A549 treated with Mapracorat at 1 μM for 4 hours (cell line): ENCODE measurements at places on chromosomes 13 and 19. TPM values are rescaled to one million over a fixed set of nuclear protein-coding genes. Genes with fewer than 3 reads are reported as not detected.

NLRP5 gene
- not detected in 5 replicates for total RNA-seq

SYT3 gene
- total RNA-seq: 0.33 to 1.0 TPM (median 0.50 TPM) in 5 replicates

C1QTNF9B gene
- not detected in 5 replicates for total RNA-seq

DPF1 gene
- total RNA-seq: 3.0 to 5.8 TPM (median 3.9 TPM) in 5 replicates

ETV2 gene
- total RNA-seq: 1.7 to 3.1 TPM (median 2.9 TPM) in 5 replicates

ZNF606 gene
- total RNA-seq: 1.5 to 3.0 TPM (median 2.2 TPM) in 5 replicates

AP2A1 gene
- total RNA-seq: 40.1 to 57.8 TPM (median 55.4 TPM) in 5 replicates

FLT3LG gene
- 1.1 to 1.4 TPM (median 1.3 TPM) in 5 replicates for total RNA-seq

OLFM2 gene
- total RNA-seq: 9.0 to 11.2 TPM (median 10.7 TPM) in 5 replicates

NRTN gene
- 0.36 to 1.4 TPM (median 0.73 TPM) in 5 replicates for total RNA-seq

SACS gene
- 9.4 to 13.3 TPM (median 12.9 TPM) in 5 replicates for total RNA-seq

ADAMTSL5 gene
- 2.3 to 3.5 TPM (median 3.4 TPM) in 5 replicates for total RNA-seq

CBARP gene
- 2.2 to 4.6 TPM (median 4.4 TPM) in 5 replicates for total RNA-seq

CAMSAP3 gene
- 4.0 to 6.3 TPM (median 5.3 TPM) in 5 replicates for total RNA-seq

SHC2 gene
- 0.60 to 1.8 TPM (median 1.4 TPM) in 5 replicates for total RNA-seq

FARP1 gene
- 12.9 to 17.2 TPM (median 15.3 TPM) in 5 replicates for total RNA-seq

EFNA2 gene
- 1.5 to 2.4 TPM (median 1.7 TPM) in 5 replicates for total RNA-seq

PLK5 gene
- total RNA-seq: not detected in 5 replicates

NLRP9 gene
- not detected in 5 replicates for total RNA-seq

ZNF296 gene
- total RNA-seq: 9.3 to 15.7 TPM (median 13.8 TPM) in 5 replicates

TMEM150B gene
- total RNA-seq: not detected in 5 replicates

LRP3 gene
- 29.1 to 54.1 TPM (median 51.0 TPM) in 5 replicates for total RNA-seq

TECR gene
- total RNA-seq: 155 to 183 TPM (median 173 TPM) in 5 replicates

ERFL gene
- total RNA-seq: 0.20 to 0.46 TPM (median 0.35 TPM) in 5 replicates

FAM216B gene
- not detected in 5 replicates for total RNA-seq

RNF225 gene
- 0.18 to 0.37 TPM (median 0.23 TPM) in 4 of 5 replicates, not detected in the other for total RNA-seq

CILP2 gene
- total RNA-seq: 0.13 to 0.24 TPM (median 0.15 TPM) in 5 replicates

CEACAM4 gene
- not detected in 5 replicates for total RNA-seq

ZNF724 gene
- 0.40 to 0.94 TPM (median 0.65 TPM) in 5 replicates for total RNA-seq

ZNF582 gene
- 0.95 to 1.5 TPM (median 1.3 TPM) in 5 replicates for total RNA-seq

SLC46A3 gene
- total RNA-seq: 1.4 to 2.5 TPM (median 1.5 TPM) in 5 replicates

CHERP gene
- 27.5 to 34.4 TPM (median 29.9 TPM) in 5 replicates for total RNA-seq

GAPDHS gene
- 0.21 TPM in 1 of 5 replicates, not detected in the others for total RNA-seq

OR10H1 gene
- total RNA-seq: not detected in 5 replicates

OR4F17 gene
- not detected in 5 replicates for total RNA-seq

LGI4 gene
- 0.08 to 0.30 TPM (median 0.17 TPM) in 5 replicates for total RNA-seq

PRDX2 gene
- 0.33 to 0.87 TPM (median 0.68 TPM) in 4 of 5 replicates, not detected in the other for total RNA-seq

MTMR6 gene
- 7.4 to 9.8 TPM (median 8.8 TPM) in 5 replicates for total RNA-seq

COPE gene
- total RNA-seq: 135 to 169 TPM (median 159 TPM) in 5 replicates
